Activated CD4-positive, alpha-beta T cell treated with anti-CD3 and anti-CD28 coated beads, Interleukin-2, amount 10 ng/mL, durations not matched to agents 7 days and 5 days (primary cell): ENCODE measurements at places on chromosomes 5 and 9.

- no peak overlapping the region for H3K4me3 ChIP-seq
- no peak for DNase-seq
- H3K27me3 ChIP-seq = peaks cover 4% of the 10 kb centered on the region
- no peak overlapping the region for H3K27ac ChIP-seq
Measured at GRCh38 chr5:90916947-90917800, 358.6 kb downstream of the ADGRV1 start.

- no peak overlapping the region for H3K4me3 ChIP-seq
- H3K36me3 ChIP-seq = no peaks in the 10 kb centered on the region
- H3K27me3 ChIP-seq = no peaks in the 10 kb centered on the region
- DNase-seq = no peak
Measured at GRCh38 chr5:5122776-5123175, 17.4 kb upstream of the ADAMTS16 start.

DNA sequence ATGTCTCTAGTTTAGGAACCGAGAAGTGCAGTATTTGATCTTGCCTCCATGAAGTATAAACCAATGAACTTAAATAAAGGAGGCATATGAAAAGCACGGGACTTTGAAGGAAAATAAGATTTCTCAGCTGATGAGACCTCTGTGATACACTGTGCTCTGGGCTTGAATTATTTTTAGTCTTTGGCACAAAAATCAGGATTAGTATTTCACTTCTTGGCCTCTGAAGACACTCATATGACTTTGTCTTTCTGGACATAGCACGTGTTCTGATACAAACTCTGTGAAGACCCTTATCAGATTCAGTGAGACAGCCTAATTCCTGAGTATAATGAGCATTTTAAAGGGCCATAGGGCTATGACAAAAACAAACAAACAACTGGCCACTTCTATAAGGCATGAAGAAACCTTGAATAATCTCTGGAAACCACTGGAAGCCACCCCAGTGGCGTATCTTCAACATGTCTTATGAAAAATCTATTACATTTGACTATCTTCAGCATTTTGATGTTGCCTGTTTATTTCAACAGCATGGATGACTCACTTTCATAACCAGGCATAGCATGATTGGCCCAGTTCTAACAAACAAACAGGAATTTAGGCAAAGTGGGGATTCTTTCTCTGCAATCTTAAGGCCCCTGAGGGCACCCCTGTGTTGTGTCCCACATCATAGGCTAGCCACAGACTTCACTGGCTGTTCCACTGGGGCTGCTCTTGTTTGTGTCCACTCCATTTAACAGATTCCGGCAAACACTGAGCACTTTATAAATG, 90.3 kb upstream of the ZNF462 start:
- no peaks in the 10 kb centered on the region for H3K27me3 ChIP-seq
- no peaks in the 10 kb centered on the region for H3K4me1 ChIP-seq
- H3K27ac ChIP-seq = no peak overlapping the region
- H3K36me3 ChIP-seq = no peaks in the 10 kb centered on the region
- no peak for DNase-seq

- DNase-seq = no peak
- no peaks in the 10 kb centered on the region for H3K27me3 ChIP-seq
- no peaks in the 10 kb centered on the region for H3K4me1 ChIP-seq
- no peak overlapping the region for H3K27ac ChIP-seq
- no peak overlapping the region for H3K4me3 ChIP-seq
- no peaks in the 10 kb centered on the region for H3K36me3 ChIP-seq
Measured at GRCh38 chr9:110752766-110753165, 84.2 kb downstream of the MUSK start.

- no peaks in the 10 kb centered on the region for H3K27me3 ChIP-seq
- no peak overlapping the region for H3K4me3 ChIP-seq
- H3K27ac ChIP-seq = no peak overlapping the region
- no peaks in the 10 kb centered on the region for H3K36me3 ChIP-seq
Measured at GRCh38 chr9:17810317-17810716, 231.5 kb downstream of the SH3GL2 start.

DNA sequence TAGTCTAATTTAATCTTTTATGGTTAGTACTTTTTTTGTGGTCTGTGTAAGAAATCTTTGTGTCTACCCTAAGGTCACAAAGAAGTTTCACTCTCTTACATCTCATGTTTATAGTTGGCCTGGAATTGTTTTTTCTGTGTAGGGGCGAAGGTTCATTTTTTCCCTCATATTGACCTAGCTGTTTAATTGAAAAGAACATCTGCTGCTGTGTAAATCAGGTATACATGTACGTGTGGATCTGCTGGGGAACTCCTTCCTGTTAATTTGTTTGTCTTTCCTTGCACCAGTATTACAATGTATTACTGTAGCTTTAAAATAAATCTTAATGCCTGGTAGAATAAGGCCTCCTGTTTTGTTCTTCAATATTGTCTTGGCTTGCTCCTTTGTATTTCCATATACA, 37.8 kb downstream of the EXOSC2 start:
- no peak overlapping the region for H3K27ac ChIP-seq
- DNase-seq = no peak
- H3K4me1 ChIP-seq = peaks cover 4% of the 10 kb centered on the region
- H3K4me3 ChIP-seq = no peak overlapping the region
- peaks cover 2% of the 10 kb centered on the region for H3K36me3 ChIP-seq
- no peaks in the 10 kb centered on the region for H3K27me3 ChIP-seq

DNA sequence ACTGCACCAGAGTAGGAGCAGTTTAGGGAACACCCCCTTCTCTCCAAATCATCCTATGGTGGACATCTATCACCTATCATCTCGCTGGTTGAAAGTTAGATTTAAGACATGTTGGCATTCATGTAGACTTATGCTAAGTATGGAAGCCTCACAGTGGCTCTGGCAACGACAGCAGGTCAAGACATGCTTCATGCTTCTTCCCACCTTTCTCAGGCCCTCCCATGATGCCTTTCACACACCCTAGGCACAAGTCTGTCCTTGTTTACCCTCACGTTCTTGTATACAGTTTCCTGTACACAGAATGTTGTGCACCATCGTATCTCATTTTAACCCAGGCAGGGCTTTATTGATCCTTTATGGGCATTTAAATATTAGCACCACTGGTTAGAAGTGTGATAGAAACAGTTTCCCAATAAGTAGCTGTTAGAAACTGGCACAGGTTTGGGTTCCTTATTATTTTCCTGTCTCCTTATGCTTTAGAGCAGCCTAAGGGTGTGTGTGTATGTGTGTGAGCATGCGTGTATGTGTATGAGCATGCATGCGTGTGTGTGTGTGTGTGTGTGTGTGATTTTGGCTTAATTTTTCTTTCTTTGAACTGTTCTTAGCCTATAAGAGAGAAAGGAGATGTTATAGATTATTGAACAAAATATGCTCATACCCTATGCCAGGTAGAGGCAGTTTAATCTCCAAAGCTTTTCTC, 160.6 kb downstream of the NTRK2 start:
- no peaks in the 10 kb centered on the region for H3K4me1 ChIP-seq
- H3K36me3 ChIP-seq = no peaks in the 10 kb centered on the region
- H3K4me3 ChIP-seq = no peak overlapping the region
- no peak overlapping the region for H3K27ac ChIP-seq
- peaks cover 4% of the 10 kb centered on the region for H3K27me3 ChIP-seq
- DNase-seq = no peak

GRCh38 chr5:119527351-119527750, 75.1 kb downstream of the HSD17B4 start:
- peaks cover 1% of the 10 kb centered on the region for H3K36me3 ChIP-seq
- no peak overlapping the region for H3K4me3 ChIP-seq
- no peaks in the 10 kb centered on the region for H3K27me3 ChIP-seq
- no peak for DNase-seq
- H3K4me1 ChIP-seq = no peaks in the 10 kb centered on the region

- no peak overlapping the region for H3K27ac ChIP-seq
- H3K36me3 ChIP-seq = no peaks in the 10 kb centered on the region
- H3K27me3 ChIP-seq = no peaks in the 10 kb centered on the region
- H3K4me3 ChIP-seq = no peak overlapping the region
Measured at GRCh38 chr5:77103457-77103856, 16.4 kb upstream of the ZBED3 start.

DNA sequence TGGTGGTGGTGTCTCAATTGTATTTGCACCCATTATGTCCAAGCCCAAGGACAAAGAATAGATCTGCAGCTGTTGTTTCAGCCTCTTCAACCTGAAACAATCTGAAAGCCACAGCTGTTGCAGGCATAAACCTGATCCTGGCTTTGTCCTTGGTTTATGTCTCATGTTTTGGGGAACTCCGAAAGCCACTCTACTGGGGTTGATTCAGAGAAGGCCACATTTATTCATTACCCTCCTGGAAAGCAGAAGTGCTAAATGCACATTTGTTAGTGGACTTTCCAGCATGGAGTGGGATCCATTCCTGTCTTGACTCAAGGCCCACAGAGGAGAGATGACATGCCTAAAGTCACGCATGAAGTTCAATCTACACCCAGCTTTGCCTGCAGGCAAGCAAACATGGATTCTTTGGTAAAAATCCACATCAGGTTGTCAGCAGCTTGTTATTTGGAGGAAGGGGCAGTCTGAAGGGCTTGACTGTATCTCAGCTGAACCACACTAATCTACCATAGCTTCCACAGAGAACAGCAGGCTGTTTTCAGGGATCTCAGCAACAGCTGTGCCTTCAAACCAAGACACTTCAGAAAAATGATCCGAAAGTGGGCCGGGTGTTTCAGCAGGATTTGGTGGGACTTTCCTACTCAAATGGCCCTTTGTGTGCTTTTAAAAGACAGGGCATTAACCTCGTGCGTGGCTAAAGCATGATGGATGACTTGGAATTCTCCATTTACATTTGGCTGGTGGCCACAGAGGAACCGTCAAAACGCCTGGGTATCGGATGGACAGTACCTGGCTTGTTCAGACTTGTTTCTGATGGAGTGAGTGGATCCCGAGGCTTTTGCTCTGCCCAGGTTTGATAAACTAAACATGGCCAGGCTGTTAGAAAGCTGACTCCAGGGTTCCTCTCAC, 36.2 kb upstream of the ADAM19 start:
- peaks cover 66% of the 10 kb centered on the region for H3K4me1 ChIP-seq
- DNase-seq = no peak
- no peaks in the 10 kb centered on the region for H3K27me3 ChIP-seq
- H3K4me3 ChIP-seq = no peak overlapping the region
- peaks cover 2% of the 10 kb centered on the region for H3K36me3 ChIP-seq

GRCh38 chr5:143842920-143843319, 31.0 kb downstream of the HMHB1 start:
- no peak overlapping the region for H3K27ac ChIP-seq
- H3K36me3 ChIP-seq = no peaks in the 10 kb centered on the region
- DNase-seq = no peak
- no peaks in the 10 kb centered on the region for H3K27me3 ChIP-seq
